Skeletal muscle cell (primary cell): ENCODE measurements at places on chromosomes 6 and 20.
A peak's percentile ranks its signal among the peaks of the same experiment; 100 is the strongest.

DNA sequence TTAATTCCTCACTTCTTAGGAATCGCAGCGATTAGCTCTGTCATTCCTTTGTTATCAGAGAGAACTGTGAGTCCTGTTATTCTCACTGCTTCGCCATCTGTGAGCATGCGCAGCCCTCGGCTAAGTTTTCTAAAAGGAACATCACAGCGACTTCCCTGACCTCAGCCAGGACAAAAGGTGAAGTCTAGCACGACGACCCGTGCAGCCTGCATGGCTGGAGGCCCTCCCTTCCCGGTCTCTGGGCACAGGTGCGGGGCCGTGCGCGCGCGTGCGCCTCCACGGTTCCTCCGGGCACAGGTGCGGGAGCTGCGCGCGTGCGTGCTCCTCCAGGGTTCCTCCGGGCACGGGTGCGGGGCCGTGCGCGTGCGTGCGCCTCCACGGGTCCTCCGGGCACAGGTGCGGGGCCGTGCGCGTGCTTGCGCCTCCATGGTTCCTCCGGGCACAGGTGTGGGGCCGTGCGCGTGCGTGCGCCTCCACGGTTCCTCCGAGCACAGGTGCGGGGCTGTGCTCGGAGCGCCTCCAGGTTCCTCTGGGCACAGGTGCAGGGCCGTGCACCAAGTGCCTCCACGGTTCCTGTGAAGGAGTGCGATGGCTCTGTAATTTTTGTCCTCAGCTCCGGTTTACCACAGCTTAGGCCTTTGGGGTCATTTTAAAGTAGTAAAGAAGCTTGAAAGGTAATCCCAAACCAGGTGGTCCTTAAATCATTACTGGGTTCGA is 212.3 kb downstream of the ERMARD start:
- DNase-seq = no peak

DNA sequence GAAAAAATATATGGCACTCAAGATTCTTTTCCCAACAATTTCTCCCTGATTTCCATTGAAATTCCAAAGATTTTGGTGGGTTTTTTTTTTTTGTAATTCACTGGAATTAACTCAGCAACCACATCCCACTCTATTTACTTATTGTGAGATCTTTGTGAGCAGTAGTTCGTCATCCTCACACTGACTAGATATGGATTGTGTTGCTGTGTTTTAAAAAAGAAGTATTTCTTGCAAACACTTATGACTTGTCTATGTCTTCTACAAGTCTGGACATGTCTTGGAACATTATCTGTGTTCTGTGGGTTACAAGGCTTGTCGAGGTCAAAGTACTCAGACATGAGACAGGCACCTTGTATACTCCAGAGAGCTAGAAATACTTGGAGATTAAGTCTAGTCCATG is 7.3 kb upstream of the TENT5A start:
- DNase-seq = no peak

DNA sequence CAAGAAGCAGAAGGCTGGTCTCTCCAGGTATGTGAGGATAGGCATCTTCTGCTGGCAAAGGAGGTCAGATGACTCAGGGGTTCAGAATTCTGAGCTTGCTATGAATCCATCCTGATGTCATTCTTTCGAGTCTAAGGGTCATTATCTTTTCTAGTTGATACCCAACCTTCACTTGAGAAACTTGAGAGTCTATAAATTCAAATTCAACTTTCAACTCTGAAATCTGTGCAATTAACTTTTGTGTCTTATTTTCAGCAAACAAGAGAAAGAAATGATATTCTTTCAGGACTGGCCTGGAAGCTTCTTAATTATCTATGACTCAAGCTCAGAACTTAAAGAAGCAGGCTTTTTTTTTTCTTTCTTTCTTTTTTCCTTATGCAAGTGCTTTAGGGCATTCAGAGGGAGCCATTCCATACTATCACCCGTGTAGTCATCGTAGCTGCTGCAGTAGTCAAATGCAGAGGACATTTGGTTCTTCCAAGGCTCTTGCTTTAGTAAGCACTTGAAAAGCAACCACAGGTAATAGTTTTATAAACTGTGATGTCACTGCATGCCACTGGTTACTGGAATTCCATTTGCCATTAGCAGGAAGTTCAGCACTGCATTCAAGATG is 93.0 kb downstream of the ADTRP start:
- no peak for DNase-seq

- DNase-seq = no peak
Observed at GRCh38 chr6:9646342-9647070, 768.4 kb downstream of the TFAP2A start.

- DNase-seq = peak; percentile 57
Observed at GRCh38 chr6:54892831-54893230, 46.3 kb downstream of the FAM83B start.

DNA sequence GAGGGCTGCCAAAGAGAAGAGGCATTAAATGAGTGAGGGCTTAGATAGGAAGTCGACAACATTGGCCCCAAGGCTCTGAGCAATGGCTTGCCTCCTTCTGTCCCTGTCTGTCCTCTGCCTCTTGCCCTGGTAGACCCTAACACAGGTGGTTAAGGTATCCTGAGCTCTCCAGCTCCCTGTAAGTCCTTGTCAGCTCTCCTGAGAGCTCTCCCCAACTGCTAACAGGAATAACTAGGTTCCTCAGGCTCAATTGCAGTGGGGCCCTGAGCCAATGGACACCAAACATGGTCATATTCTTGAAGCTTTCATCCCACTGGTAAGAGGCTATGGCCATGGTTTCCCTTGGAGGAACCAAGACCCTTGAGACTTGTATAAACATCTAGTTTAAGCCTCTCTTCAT is 5.0 kb upstream of the CPNE1 start:
- no peak for DNase-seq

GRCh38 chr6:7541175-7542064 is at the start of gene DSP:
TSS of gene DSP (plus strand) at chr6:7541671. CDS start at chr6:7541916, 245 bp downstream.
- DNase-seq = no peak

- no peak for DNase-seq
Observed at GRCh38 chr20:63183422-63184146, 32.3 kb downstream of the YTHDF1 start.

GRCh38 chr6:41723530-41724227 is 11.7 kb downstream of the TFEB start:
- peak; percentile 73 for DNase-seq

DNA sequence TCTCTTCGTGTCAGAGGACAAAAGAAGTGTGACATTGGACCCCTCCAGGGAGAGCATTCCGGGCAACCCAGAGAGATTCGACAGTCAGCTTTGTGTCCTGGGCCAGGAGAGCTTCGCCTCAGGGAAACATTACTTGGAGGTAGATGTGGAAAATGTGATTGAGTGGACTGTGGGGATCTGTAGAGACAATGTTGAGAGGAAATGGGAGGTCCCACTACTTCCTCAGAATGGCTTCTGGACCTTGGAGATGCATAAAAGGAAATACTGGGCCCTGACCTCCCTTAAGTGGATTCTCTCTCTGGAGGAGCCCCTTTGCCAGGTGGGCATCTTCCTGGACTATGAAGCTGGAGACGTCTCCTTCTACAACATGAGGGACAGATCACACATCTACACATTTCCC is 9.5 kb upstream of the BTN3A3 start:
- no peak for DNase-seq
